Esophagus squamous epithelium (tissue), 5 donors: ENCODE measurements at places on chromosomes 7 and 10.

GRCh38 chr7:95011995-95012394 is 104.6 kb downstream of the PPP1R9A start:
- no peak for DNase-seq

- no peak for DNase-seq
These were observed 59.4 kb downstream of the CUZD1 start for GRCh38 chr10:122786269-122786668.

- DNase-seq: no peak
These were observed 102.9 kb upstream of the PAX2 start for GRCh38 chr10:100642295-100642994.

DNA sequence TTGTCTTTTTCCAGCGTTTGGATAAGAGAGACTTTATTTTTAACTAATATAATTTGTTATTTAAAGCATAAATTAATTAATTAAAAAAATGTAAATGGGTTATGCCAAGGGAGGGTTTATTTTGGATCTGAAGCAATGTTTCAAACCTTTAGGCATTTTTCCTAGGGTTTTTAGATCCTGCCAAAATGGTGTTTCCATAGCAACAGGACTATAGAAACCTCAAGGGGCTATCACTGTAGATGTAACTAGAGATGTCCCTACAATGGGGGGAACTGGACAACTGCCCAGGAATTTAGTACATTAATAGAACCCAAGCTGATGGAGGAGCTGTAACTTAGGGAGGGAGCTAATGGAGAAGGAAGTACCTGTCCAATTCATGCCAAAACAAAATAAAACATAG is 57.3 kb downstream of the SLC39A12 start:
- no peak for DNase-seq

DNA sequence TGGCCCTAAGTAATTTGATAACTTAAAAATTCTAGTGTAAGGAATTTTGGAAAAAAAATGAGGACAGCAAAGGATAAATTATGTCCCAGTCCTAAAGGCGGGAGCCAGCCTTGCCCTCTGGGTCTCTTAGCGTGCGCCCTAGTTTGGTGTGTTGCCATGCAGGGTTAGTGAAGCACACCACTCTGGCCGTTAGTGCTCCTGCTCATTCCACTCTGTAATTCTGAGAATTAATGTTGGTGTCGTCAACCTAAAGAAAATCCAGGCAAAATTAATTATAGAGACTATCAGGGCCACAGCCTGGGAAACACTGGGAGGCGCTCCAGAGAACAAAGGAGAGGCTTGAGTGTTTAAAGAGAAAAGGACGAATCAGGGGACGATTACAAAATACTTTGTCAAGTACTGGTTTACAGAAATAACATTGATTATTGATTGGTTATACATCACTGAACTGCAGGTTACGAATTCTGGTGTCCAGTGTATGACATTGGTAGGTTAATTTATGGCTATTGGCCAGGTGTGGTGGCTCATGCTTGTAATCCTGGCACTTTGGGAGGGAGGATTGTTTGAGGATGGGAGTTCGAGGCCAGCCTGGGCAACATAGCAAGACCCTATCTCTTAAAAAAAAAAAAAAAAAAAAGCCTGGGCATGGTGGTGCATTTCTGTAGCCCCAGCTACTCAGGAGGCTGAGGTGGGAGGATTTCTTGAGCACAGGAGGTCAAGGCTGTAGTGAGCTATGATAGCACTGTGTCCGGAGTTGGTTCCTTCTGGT is 5.8 kb downstream of the DYNC2I1 start:
- DNase-seq: no peak

DNA sequence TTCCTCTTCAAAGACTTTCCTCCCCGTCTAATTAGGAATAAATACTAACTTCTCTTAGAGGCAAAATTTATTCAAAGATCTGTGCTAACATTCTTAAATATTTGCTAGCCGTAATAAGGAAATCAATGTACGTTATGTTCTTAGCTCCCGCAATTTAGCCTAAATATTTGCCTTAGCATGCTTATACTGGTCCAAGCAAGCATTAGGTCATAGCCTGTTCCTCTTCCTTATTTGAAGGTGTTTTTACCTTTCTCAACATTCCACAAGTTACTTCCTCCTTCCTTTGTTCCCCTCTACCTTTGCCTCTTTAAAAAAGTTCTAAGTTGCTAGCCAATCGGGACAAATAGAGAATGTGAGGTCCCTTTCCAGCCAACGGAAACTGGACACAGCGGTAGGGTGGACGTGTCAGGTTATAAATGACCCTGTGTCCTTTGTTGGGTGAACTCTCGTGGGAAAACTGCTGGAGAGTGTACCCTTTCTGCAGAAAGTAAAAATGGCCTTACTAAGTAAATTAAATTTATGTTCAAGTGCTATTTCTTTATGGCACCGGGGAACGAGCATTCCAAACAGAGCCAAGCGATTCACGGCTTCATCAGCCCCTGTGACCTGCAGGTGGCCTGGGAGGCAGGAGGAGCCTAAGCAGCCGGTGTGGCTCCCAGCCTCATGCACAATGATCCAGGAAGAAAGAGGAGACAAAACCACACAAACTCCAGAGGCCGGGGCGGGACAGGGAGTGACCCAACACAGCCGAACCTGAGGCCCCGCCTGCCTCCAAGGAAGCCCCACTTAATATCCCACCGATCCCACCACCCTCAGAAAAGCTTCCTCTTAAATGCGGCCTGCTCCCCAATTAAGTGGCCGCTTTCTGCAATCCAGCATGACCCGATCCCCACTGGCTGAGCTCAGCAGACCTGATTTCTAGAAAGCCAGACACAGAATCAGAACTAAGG is 67.0 kb downstream of the ZRANB1 start:
- DNase-seq: no peak

DNA sequence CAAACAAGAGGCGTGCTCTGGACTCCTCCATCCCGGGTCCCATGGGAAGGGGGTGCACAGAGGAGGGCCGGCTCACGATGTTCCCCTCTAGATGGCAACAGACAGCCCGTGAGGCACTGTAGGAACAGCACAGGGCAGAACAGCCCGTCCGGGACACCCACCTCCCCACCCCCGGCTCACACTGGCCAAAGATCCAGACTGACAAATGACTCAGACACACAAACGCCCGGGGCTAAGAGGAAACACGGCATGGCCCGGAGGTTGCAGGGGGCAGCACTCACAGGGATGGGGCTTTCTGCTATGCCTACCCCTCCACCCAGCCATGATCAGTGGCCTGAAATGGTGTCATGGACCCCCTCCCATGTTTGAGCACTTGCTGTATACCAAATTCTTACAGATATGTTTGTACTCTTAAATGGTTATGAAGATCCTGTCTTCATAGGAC is 4.9 kb upstream of the ELN start:
- DNase-seq: no peak

- no peak for DNase-seq
These were observed 704 bp upstream of the ERLIN1 start for GRCh38 chr10:100186253-100187212.

GRCh38 chr10:18378766-18379165 is 238.5 kb downstream of the CACNB2 start:
- no peak for DNase-seq

- no peak for DNase-seq
These were observed 19.3 kb downstream of the ACBD7 start for GRCh38 chr10:15069230-15069629.

DNA sequence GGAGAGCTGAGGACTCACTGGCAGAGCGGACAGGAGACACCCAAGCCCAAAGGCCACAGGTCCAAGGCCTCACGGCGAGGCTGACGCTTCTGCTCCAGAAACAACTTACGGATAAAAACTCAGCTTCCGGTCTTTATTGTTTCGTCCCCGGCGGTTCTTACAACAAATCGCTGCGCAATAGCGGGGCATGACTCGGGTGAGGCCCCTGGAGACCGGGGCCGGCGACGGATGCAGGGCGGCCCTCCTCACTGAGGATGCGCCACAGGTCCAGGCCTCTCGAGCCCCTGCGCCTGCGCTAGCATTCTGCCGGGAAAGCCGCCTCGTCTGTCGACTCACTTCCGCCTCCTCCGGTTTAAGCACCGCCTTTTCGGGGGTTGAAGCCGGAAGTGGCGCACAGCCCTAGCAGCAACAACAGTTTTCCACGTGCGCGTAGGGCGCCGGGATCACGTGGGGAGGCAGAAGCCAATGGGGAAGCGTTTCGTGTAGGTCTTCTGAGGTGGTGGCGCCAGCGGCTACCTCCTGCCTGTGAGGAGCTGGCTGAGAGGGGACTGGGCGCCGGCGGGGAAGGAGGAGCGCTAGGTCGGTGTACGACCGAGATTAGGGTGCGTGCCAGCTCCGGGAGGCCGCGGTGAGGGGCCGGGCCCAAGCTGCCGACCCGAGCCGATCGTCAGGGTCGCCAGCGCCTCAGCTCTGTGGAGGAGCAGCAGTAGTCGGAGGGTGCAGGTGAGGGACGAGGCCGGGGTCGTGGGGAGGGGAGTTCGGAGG is at the start of the genes DNAJB9 and THAP5:
TSS of gene DNAJB9 (plus strand) at position 494 of the 765 bp plus-strand sequence. CDS start 1,853 bp downstream, outside the sequence.
TSS of gene THAP5 (minus strand) at position 326 of the 765 bp plus-strand sequence. CDS start at position 189, 137 bp downstream.
- peak; percentile 94 for DNase-seq

GRCh38 chr7:1590887-1591286 is 21.1 kb upstream of the PSMG3 start:
- no peak for DNase-seq
